ENCODE measurements at places on chromosomes 11 and 22. TPM values are rescaled to one million over a fixed set of nuclear protein-coding genes. Genes with fewer than 3 reads are reported as not detected.

GRCh38 chr11:16262645-16262955 lies 93.7 kb downstream of the SOX6 start:
- H3K4me1 ChIP-seq, result no peaks in the 10 kb centered on the region
- no peak overlapping the region for H3K27ac ChIP-seq
- DNase-seq, result no peak
- H3K4me3 ChIP-seq, result no peak overlapping the region

DNA sequence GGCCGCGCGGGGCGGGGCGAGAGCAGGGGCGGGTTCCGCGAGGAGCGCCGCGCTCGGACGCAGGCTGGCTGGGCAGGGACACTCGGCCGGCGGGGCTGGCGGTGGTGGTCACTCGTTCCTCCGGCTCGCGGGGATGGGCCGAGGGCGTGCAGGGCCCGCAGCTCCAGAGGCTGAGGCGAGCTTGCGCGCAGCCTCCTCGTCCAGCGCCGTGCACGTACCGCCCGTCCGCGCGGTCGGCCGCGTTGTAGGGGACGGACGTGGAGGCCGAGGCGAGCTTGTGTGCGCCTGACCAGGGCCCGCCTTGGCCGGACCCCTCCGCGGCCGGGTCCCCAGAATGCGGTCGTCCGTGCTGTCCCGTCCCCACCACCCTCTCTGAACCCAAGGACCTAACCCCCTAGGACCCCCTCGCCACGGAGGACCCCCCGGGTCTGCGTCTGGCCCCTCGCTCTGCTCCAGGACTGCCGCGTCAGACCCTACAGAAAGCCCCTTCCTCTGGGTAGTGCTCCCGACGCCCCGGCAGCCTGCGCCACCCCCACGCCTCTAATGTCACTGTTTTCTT lies 569 bp upstream of the YPEL1 start:
- peaks cover 25% of the 10 kb centered on the region for H3K27me3 ChIP-seq
- DNase-seq, result no peak
- no peak overlapping the region for H3K27ac ChIP-seq
- H3K4me1 ChIP-seq, result peaks cover 8% of the 10 kb centered on the region
- H3K36me3 ChIP-seq, result no peaks in the 10 kb centered on the region
- peak overlapping the region; percentile 67 for H3K4me3 ChIP-seq

GRCh38 chr11:10042699-10043098 lies 251.3 kb downstream of the SBF2 start:
- no peak overlapping the region for H3K27ac ChIP-seq
- H3K27me3 ChIP-seq, result no peaks in the 10 kb centered on the region
- peaks cover 4% of the 10 kb centered on the region for H3K36me3 ChIP-seq
- no peak overlapping the region for H3K4me3 ChIP-seq
- H3K4me1 ChIP-seq, result peaks cover 8% of the 10 kb centered on the region

Gene KCNK4
- 0.29 TPM for total RNA-seq

DNA sequence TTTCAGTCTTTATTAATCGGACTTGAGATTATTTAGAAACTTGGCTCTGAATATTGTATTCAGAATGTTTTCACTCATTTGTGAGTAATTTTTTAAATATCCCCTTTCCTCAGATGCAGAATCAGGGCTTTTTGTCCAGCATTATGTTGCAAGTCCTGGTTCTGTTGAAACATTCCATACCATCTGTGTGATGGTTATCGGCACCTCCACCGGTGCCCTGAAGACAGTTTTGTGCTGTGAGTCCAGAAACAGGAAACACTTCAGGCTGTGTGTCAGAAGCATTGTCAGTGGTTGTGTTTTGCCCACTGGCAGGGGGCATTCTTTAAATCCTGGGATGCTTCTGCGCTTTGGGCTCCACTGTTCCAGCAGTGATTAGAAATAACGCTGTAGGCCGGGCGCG lies 20.4 kb downstream of the CDPF1 start:
- H3K27me3 ChIP-seq, result no peaks in the 10 kb centered on the region
- no peak overlapping the region for H3K4me3 ChIP-seq
- peaks cover 8% of the 10 kb centered on the region for H3K36me3 ChIP-seq
- peaks cover 8% of the 10 kb centered on the region for H3K4me1 ChIP-seq
- no peak for DNase-seq

Gene IL17REL
- total RNA-seq, result not detected

DNA sequence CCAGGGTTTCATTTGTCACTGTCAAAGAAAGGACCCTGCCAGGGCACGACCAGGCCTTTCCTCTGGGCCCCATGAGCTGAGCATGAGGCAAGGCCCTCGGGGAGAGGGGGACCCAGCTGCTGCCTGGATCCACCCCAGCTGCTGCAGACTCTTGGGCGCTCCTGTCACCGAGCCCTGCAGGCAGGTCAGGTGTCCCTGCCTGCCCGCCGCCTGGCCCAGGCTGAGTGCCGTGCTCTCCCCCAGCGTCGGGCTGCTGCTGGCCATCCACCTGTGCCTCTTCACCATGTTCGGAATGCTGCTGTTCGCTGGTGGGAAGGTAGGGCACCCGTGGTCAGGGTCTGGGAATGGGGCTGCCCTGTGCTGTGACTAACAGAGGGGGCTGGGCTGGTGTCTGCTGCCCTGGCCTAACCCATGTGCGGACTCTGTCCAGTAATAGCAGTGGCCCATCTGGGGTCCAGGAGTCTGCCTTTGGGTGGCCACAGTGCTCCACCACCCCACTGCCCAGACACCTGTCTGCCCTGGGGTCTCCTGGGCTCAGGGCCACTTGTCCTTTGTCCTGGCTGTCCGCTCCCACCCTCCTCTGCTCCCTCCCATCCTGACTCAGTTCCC lies 15.0 kb downstream of the TPCN2 start:
- H3K27me3 ChIP-seq, result no peaks in the 10 kb centered on the region
- no peaks in the 10 kb centered on the region for H3K4me1 ChIP-seq
- no peak overlapping the region for H3K4me3 ChIP-seq
- peak; percentile 68 for DNase-seq
- no peak overlapping the region for H3K27ac ChIP-seq

- H3K4me3 ChIP-seq, result no peak overlapping the region
- H3K27me3 ChIP-seq, result no peaks in the 10 kb centered on the region
- no peak overlapping the region for H3K27ac ChIP-seq
- no peaks in the 10 kb centered on the region for H3K4me1 ChIP-seq
- no peaks in the 10 kb centered on the region for H3K36me3 ChIP-seq
- no peak for DNase-seq
Observed at GRCh38 chr22:48641906-48642475, 1185.7 kb downstream of the BRD1 start.

DNA sequence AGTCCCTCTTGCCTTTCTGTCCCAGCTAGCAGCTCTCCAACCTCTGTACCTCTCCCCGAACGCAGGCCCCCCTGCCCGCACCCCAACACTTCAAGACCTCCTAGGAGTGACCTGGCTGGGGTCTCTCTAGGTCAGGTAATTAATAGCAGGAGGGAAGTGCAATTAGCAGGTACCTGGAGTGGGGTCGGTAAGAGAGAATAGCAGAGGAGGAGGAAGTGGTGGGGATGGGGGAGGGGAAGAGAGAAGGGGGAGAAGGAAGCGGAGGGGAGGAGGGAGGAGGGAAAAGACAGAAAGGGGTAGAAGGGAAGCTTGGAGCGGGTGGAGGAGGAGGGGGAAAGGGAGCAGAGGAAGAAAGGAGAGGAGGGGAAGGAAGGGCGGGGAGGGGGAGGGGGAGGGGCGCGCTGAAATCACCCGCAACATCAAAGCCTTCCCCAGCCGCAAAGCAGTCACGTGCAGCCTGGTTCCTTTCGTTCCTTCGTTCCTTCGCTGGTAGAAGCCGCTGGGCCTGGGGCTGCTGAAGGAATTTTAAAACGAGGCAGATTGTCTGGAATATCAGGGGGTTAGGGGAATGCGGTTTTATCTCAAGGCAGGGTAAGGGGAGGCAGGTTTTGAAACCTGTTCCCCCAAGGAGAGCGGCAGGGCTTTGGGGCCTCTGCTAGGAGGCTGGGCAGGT lies 29.3 kb upstream of the TCF20 start:
- H3K27ac ChIP-seq, result no peak overlapping the region
- no peaks in the 10 kb centered on the region for H3K4me1 ChIP-seq
- H3K27me3 ChIP-seq, result peaks cover 6% of the 10 kb centered on the region
- no peak overlapping the region for H3K4me3 ChIP-seq

Gene MN1
- 6.2 TPM for total RNA-seq

DNA sequence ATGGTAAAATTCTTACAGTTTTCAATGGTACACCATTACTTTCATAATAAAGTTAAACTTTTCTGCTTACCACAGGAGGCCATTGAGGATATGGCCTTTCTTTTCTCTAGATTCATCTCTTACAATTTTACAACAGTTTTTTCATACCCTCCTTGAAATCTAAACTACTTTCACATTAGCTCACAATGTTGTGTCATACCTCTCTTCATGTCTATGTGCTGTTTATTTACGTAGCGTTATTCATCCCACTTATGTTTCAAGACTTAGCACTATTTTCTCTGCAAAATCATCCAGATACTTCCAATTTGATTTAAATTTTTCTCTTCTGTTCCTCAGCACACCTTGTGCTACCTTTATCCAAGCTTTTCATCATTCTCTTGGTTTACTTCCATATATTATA lies 123.3 kb downstream of the METTL15 start:
- no peaks in the 10 kb centered on the region for H3K36me3 ChIP-seq
- DNase-seq, result no peak
- H3K4me1 ChIP-seq, result peaks cover 28% of the 10 kb centered on the region

Gene CBLIF
- total RNA-seq, result not detected

DNA sequence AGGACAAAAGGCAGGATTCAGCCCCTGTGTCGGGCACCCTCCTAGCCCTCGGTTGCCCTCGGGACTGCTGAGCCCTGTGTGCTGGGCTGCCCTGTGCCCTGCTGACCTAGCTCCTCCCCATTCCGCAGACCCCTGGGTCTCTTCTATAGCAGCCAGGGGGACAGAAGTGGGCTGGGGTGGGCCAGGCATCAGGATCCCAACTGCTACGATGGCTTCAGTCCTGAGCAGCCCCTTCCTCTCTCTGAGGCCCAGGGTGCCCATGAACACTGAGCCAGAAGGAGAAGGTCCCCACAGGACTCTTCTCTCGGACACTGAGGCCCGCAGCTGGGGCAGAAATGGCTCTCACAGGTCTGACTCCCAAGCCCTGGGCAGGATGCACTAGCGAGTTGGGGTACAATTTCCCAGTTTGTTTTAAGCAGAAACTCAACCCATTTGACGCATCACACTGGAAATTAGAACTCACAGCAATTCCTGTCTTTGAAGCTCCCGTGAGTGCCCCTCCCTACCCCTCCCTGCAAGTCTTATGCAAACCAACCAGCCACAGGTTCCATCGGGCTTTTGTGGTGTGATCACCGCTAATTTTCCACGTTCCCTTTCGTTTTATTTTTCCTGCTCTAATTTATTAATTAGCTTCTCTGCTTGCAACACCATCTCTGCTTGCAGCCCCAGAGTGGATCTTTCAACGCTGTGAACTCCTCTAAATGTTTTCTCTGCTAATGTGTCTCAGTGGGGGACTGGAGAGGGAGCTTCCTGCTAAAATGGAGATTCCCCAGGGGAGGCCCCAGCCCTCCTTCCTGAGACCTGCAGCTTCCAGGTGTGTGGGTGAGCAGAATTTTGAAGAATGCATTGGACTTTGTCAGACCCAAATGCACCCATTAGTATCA lies 56.7 kb downstream of the PHF21B start:
- H3K36me3 ChIP-seq, result no peaks in the 10 kb centered on the region
- H3K4me3 ChIP-seq, result no peak overlapping the region
- DNase-seq, result no peak

- no peaks in the 10 kb centered on the region for H3K27me3 ChIP-seq
- no peak overlapping the region for H3K4me3 ChIP-seq
- no peaks in the 10 kb centered on the region for H3K36me3 ChIP-seq
- H3K4me1 ChIP-seq, result no peaks in the 10 kb centered on the region
Observed at GRCh38 chr22:48223488-48224190, 1461.2 kb downstream of the TBC1D22A start.

GRCh38 chr11:134438542-134439537 lies 26.8 kb upstream of the B3GAT1 start:
- H3K27ac ChIP-seq, result no peak overlapping the region
- H3K4me1 ChIP-seq, result no peaks in the 10 kb centered on the region
- no peaks in the 10 kb centered on the region for H3K36me3 ChIP-seq
- H3K4me3 ChIP-seq, result no peak overlapping the region
- peak; percentile 37 for DNase-seq

GRCh38 chr11:65412271-65413076 lies 10.1 kb upstream of the NEAT1 start:
- peak; percentile 44 for DNase-seq
- peaks cover 18% of the 10 kb centered on the region for H3K4me1 ChIP-seq
- H3K27me3 ChIP-seq, result no peaks in the 10 kb centered on the region
- H3K36me3 ChIP-seq, result peaks cover 34% of the 10 kb centered on the region

- H3K27ac ChIP-seq, result no peak overlapping the region
- no peaks in the 10 kb centered on the region for H3K36me3 ChIP-seq
- H3K4me1 ChIP-seq, result no peaks in the 10 kb centered on the region
- H3K27me3 ChIP-seq, result no peaks in the 10 kb centered on the region
- H3K4me3 ChIP-seq, result no peak overlapping the region
- DNase-seq, result peak; percentile 27
Observed at GRCh38 chr22:19509191-19509590, 15.0 kb downstream of the CLDN5 start.

DNA sequence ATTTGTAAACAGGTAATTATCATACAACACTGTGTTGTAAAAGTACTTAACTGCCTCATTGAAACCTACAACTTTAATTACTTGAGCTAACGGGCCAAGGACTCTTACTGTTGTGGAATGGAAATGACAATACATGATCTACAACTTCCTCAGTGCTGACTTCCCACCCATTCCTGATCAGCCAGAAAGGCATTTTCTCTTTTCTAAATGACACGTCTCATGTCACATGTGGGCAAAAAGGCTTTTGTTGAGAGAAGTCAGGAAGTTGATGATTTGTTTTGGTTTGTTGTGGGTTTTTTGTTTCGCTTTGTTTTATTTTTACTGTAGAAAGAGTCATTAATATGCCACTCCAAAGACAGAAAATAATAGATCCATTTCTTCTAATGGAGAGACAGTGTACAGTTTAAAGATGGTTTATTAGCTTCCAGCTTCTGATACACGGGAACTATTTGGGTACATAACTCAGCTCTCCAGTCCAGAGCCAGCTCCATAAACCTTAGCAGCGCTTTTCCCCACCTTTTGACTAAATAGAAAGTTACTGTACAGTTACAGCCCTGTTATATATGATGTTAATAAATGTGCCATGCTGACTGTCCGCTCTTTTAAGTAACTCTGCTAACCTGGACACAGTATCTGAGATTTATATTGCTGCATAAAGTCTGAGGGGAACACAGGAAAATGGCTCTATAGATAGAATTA lies 509.4 kb upstream of the API5 start:
- H3K27ac ChIP-seq, result no peak overlapping the region
- DNase-seq, result no peak
- H3K4me1 ChIP-seq, result no peaks in the 10 kb centered on the region
- no peak overlapping the region for H3K4me3 ChIP-seq
- H3K27me3 ChIP-seq, result no peaks in the 10 kb centered on the region

Gene WT1
- under 0.01 TPM for total RNA-seq

DNA sequence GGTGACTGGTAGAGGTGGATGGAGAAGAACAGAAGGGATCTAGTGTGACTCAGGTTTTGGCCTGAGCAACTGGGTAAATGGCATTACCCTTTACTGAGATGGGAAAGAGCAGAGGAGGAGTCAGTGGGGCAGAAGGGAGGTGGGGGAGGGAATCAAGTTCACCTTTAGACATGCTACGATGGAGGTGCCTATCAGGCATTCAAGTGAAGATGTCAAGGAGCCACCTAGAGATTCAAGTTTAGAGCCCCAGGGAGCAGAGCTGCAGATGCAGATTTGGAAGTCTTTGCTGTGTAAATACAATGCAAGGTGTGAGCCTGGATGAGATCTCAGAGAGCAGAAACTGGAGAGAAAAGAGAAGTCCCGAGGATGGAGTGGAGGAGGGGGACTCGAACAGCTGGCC lies 979 bp upstream of the MOGAT2 start:
- no peaks in the 10 kb centered on the region for H3K4me1 ChIP-seq
- H3K4me3 ChIP-seq, result no peak overlapping the region
- H3K27me3 ChIP-seq, result peaks cover 18% of the 10 kb centered on the region
